ENCODE measurements at places on chromosomes 6 and 20.

GRCh38 chr20:38126932-38127621 lies 38.0 kb downstream of the TGM2 start:
- DNase-seq: no peak

- no peak for DNase-seq
Measured at GRCh38 chr6:157879873-157880254, 56.8 kb downstream of the SNX9 start.

DNA sequence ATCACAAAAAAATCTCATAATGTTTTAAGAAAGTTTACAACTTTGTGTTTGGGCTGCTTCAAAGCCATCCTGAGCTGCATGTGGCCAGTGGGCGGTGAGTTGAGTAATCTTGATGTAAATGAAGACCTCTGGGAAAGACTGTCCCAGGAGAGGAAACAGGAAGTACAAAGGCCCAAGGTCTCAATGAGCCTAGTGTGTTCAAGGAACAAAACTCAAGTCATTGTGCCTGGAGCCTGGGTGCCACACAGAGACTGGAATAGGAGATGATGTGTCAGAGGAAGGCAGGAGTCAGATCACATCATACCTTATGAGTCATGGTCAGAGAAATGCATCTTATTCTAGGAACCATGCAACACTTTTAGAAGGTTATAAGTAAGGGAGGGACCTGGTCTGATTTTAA lies 51.5 kb downstream of the COL19A1 start:
- no peak for DNase-seq

GRCh38 chr20:23230766-23231385 lies 119.7 kb upstream of the NXT1 start:
- DNase-seq: no peak

GRCh38 chr6:22313796-22314195 lies 17.0 kb upstream of the PRL start:
- DNase-seq: no peak

- DNase-seq: no peak
Measured at GRCh38 chr6:142761756-142762155, 183.2 kb downstream of the HIVEP2 start.
